ENCODE measurements at places on chromosomes 6 and 20.

- DNase-seq, result peak; percentile 29
Measured at GRCh38 chr6:84835340-84835739, 70.9 kb upstream of the TBX18 start.

DNA sequence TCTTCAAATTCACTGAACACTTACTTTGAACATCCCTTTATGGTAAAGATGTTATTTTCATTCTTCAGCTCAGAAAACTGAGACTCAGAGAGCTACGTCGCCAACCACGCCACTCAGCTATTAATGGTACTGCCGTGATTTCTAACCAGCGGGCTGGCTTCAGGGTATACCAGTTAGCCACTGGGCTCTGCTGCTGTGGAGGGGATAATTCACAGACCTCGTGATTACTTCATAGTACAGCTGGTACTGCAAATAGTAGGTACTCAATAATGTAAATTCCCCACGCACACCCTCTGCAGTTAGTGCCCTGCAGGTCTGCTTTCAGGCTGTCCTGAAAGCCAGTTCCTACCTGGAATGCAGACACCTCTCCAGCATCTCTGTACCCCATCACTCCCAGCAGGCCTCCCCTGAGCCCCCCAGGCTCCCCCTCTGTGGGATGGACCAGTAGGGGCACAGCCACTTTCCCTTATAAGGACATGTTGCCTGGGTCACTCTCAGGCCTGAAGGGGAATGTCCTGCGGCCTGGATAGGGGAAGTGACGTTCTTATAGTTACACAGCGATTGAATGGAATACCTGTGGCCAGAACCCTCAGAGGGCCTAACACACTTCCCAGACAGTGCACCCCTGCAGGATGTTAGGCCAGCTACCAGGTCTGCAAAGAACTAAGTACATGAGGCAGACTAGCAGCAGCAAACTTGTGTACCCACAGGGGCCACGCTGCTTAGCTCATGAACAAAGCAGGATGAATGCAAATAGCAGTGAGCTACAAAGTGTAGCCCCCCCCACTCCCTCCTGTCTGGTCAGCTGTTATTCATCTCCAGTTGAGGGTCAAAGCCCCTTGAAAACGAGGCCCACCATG, 1.3 kb upstream of the OCSTAMP start:
- DNase-seq, result peak; percentile 10

DNA sequence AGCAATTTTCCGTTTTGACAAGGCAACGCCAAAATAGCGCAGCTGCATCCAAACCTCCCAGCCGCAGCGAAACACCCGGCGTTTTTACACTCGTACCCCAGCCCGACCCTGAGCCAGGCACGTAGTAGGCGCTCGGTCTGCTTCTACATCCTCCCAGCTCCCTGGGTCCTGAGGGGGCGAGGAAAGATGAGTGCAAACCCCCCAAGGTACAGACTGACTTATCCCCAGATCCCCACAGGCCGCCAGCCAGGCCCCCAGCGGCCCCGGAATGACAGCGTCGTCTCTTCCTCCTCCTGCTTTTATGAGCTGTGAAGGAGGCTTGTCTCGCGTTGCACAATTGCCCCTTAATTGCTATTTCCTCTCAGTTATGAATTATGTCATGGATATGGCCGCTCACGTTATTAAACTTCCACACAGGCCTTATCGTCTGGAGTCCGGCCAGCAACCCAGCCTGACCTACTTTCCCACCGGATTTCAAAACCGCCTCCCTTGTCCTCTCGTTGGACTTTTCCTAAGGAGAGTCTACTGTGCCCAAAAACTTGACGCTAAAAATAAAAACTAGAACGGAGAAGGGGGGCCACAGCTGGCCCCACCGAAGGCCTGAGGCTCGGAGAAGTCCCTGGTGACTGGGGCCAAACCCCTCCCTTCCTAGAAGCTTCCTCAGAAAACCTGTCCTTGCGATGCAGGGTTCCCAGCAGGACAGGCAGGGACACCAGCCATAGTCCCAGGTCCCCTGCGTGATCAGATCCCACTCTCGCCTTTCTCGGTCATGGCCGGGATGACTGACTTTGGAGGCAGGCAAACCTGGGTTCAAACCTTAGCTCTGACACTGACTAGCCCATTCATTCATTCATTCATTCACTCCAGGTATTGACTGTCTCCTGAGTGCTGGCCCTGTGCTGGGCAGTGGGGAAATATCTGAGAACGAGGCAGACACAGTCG, 130.9 kb upstream of the PTPN1 start:
- peak; percentile 81 for DNase-seq

DNA sequence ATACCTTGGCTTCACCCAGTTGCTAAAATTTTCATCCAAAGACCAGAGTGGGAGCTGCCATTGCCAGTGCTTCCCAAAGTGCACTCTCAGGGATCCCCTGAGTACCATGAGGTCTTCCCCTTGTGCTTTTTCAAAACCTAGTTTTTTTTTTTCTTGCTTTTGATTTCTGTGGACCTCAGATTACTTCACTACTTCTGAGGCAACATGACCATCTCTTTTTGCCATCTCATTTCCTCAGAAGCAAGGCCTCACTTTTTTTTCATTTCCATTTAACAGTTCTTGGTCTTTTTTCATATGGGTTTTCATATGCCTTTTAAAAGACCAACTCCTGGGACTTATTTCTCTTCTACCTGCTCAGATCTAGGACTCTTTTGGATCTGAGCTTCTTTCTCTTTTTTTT, 64.1 kb upstream of the MMS22L start:
- no peak for DNase-seq

DNA sequence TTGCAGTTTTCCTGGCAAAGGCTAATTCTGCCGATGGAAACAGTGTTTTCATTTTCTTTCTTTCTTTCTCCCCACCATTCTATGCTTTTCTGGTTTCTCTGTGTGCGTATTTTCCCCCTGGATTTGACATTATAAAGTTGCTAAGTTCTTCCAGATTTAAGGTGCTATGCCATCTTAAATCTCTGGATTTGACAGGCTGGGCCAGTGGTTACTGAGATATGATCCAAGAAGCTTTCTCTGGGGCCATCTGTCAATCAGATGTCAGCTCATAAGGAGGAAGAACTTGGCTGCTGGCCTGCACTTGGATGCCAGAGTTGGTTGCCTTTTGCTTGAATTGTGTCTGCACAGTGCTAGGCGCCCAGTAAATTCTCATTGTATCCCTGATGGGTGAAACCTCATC, 39.7 kb downstream of the SLC2A10 start:
- DNase-seq, result no peak

DNA sequence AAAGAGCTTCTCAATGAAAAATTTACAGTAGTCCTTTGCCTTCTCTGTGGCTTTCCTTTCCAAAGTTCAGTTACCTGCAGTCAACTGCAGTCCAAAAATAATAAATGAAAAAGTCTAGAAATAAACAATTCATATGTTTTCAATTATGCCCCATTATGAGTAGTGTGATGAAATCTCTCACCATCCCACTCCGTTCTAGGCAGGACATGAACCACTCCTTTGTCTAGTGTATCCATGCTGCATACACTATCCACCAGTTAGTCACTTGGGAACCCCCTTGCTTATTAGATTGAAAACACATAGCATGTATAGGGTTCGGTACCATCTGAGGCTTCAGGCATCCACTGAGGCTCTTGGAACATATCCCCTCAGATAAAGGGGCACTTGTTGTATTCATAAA, 80.6 kb upstream of the EYA4 start:
- no peak for DNase-seq

DNA sequence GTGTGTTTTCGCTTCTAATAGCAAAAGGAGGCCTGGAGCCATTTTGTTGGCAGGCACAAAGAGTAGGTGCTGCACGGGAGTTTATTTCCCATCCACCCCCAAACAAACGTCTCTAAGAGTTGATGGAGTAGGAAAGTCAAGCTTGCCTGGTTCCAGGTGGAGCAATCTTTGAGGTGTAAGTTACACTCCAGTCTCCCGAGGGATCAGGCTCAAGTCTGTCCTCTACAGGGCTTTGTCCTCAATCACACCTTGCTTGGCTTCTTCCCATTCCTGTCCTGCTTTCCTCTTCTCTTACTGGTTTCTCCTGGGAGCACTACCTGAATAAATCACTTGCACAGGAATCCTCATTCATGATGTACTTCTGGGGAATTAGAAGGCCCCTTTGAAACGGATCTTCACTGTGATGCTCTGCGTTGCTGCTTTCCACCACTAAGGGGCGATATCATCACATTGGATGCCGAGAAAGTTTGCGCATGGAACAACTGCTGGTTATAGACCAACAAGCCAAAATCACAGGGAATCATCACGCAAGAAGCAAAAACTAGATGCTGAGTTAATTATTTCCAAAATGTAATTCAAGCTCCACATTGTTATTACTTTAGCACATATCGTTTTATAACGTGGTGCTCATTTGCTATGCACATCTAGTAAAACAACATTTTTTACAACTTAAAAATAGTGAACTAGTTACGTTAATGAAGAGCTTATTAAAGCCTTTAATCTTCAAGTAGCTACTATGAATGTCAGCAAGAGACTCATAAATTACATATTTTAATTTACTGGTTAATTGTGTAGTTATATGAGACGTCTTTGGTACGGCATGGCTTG, 156.8 kb downstream of the DNAH8 start:
- peak; percentile 70 for DNase-seq

DNA sequence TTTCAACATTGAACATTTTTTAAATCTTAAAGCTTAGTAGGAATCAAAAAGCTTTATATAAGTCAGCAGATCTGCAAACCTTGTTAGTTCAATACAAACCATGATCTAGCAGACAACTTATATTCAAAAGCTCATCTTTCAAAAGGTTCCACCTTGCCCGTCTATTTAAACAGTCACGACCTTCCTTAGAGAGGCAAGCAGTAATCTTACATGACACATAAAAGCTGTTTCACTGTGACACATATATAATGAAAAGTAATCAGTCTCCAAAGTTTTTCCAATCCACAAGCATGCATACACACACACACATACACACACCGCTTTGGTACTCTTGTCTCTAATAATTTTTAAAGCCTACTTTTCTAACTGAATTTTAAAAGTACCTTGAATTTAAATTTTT, 12.9 kb downstream of the SOD2 start:
- no peak for DNase-seq

- DNase-seq, result peak; percentile 95
Measured at GRCh38 chr20:62407221-62407992, at the start of gene CABLES2. TSS of gene CABLES2 (minus strand) at chr20:62407285. CDS start at chr20:62407276, 9 bp downstream.

DNA sequence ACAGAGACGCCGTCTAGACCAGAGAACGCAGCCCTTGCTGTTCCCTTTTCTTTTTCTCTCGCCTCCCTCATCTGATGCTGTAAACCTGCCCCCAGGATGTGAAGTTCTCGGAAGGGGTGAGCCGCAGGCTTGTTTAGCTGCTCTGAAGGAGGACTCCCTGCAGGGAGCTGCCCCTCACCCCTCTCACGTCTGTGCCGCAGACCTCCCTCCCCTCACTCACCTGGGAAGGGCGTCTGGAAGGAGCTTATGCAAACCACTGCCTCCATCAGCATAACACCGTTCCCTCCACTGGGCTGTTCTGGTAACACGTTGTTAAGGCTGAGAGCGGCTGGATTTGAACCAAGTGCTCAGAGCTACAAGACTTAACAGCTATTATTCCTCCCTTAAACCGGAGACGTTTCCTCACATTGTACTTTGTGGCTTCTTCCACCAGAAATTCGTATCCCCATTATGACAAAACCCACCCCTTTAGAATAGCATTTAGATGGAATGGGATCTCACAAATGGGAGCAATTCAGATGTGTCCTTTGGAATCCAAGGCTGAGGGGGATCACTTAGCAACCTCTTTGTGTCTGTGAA, 99.8 kb downstream of the SMOC2 start:
- DNase-seq, result no peak

DNA sequence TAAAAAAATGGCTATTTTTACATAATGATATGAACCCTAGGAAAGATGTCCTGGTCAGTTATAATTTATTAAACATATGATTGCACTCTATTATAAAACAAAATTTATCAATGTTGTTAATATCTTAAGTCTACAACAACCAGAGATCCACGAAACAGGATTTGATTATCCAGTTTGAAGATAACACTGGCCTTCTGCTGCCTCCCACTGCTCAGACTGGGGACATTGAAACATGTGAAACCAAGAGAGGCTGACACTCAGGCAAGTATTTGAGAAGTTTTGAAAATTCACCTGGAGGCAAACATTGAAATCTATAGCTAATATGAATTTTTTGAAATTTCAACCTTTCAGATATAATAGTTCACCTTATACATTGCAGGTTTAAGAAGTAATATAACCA, 219.3 kb upstream of the HSF2 start:
- DNase-seq, result peak; percentile 47

GRCh38 chr20:5786930-5787795, 37.0 kb downstream of the SHLD1 start:
- peak; percentile 86 for DNase-seq

DNA sequence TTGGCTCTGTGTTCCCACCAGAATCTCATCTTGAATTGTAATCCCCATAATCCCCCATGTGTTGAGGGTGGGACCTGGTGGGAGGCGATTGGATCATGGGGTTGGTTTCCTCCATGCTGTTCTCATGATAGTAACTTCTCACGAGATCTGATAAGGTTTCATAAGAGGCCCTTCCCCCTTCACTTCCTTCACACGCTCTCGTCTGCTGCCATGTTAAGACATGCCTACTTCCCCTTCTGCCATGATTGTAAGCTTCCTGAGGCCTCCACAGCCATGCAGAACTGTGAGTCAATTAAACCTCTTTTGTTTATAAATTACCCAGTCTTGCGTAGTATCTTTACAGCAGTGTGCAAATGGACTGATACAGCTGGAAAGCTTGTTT, 90.0 kb downstream of the ELOVL5 start:
- no peak for DNase-seq

- no peak for DNase-seq
Measured at GRCh38 chr6:161057103-161058091, 65.8 kb downstream of the MAP3K4 start.

DNA sequence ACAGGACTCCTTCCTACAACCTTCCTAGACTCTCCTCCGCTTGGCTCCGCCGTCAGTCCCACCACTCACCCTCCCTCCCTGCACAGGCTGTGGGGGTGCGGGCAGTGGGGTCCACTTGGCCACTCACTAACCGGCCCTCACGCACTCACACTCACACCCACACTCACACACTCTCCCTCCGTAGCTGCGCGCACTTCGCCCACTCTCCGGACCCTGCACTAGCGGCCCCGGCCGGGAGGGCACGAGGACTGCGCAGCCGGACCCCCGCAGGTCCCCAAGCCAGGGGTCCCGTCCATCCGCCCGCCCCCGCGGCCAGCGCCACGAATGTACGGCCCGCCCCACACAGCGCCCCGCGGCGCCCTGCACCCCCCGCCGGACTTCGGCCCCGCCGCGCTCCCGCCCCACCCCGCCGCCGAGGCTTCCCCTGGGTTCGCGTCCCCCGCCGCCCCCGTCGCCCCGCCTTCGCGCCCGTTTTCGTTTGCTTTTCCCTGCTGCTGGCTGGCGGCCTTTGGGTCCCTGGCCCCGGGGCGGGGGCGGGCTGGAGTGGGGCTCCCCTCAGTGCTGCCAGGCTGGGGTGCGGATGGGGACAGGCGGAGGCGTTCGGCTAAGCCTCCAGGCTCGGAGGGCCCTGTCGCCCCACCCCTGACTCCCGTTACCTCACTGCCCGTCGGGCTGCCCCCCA, 23.0 kb upstream of the SLC22A7 start:
- DNase-seq, result no peak

GRCh38 chr6:170030821-170031471, 259.9 kb downstream of the DLL1 start:
- no peak for DNase-seq

GRCh38 chr6:71336901-71337300, 48.3 kb downstream of the OGFRL1 start:
- DNase-seq, result no peak

- peak; percentile 20 for DNase-seq
Measured at GRCh38 chr6:142569676-142570075, 267.9 kb downstream of the ADGRG6 start.

- no peak for DNase-seq
Measured at GRCh38 chr6:83862776-83863471, 3.4 kb downstream of the CYB5R4 start.

- DNase-seq, result no peak
Measured at GRCh38 chr6:11221623-11222384, 10.7 kb downstream of the NEDD9 start.

- DNase-seq, result no peak
Measured at GRCh38 chr6:3791526-3792203, 40.2 kb upstream of the PXDC1 start.
